ENCODE measurements at places on chromosomes 2 and 18.
A peak's percentile ranks its signal among the peaks of the same experiment; 100 is the strongest.

GRCh38 chr18:70931942-70932814, 643.3 kb downstream of the SOCS6 start:
- DNase-seq = no peak

DNA sequence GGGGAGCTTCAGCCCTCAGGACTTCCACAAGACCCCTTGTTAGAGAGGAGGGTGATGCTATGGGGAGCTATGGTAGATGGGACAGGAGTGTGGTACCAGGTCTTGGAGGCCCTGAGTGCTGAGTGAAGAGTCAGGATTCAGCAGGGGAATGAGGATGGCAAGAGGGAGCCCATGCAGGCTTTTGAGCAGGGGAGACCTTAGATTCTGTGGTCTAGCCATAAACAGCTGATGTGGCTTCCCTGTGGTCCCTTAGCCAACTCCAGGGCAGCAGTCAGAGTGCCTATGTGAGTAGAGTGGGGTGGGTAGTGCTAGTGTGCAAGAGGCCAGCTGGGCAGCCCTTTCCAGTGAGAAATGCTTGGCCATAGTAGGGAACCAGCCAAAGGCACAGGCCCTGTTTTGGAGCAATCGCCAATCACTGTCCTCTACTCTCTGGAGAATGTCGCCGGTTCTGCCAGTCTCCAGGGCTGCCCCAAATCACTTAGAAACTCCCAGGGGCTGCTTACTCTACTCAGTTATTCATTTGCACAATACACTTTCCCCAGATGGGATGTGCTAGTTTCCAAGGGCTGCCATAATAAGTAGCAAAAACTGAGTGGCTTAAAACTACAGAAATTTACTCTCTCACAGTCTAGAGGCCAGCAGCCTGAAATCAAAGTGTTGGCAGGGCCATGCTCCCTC, 310.5 kb downstream of the SMAD2 start:
- DNase-seq = no peak

DNA sequence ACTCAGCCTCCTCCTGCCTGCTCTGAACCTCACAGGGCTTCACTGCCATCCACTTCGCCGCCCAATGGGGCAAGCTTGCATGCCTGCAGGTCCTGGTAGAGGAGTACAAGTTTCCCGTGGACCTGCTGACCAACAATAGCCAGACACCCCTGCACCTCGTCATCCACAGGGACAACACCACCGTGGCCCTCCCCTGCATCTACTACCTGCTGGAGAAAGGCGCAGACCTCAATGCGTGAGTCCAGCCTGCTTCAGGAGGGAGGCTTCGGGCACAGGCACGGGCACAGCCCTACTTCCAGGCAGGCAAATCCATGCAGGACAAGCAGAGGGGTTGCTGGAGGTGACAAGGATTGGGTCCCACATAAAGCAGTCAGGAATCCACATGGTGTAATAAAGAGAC, 1.2 kb downstream of the ANKRD53 start:
- DNase-seq = peak; percentile 47

GRCh38 chr2:224670203-224670602, 46.0 kb downstream of the CCDC195 start:
- no peak for DNase-seq

GRCh38 chr2:29560566-29560965, 360.8 kb downstream of the ALK start:
- no peak for DNase-seq

- DNase-seq = no peak
Observed at GRCh38 chr2:179861027-179861415, 391 bp downstream of the ZNF385B start.

- no peak for DNase-seq
Observed at GRCh38 chr18:76445275-76445674, 49.8 kb downstream of the ZNF516 start.

DNA sequence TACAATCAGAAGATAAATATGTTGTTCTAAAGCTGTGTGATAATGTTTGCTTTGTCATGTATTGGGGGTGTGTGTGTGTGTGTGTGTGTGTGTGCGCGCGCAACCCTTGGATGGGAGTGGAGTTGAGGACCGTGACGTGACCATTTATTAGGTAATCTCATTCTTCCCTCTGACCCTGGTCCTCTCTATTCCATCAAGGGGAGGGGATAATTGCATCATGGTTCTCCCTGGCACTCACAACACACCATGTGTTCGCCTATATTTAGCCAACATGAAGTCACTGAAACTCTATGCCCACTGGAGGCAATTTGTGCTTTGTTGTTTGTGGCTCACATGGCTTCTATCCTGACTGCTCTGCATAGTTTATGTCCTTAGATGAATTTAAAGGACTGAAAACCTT, 79.8 kb upstream of the LRPPRC start:
- DNase-seq = no peak

- no peak for DNase-seq
Observed at GRCh38 chr2:160267022-160267421, 67.0 kb upstream of the ITGB6 start.

DNA sequence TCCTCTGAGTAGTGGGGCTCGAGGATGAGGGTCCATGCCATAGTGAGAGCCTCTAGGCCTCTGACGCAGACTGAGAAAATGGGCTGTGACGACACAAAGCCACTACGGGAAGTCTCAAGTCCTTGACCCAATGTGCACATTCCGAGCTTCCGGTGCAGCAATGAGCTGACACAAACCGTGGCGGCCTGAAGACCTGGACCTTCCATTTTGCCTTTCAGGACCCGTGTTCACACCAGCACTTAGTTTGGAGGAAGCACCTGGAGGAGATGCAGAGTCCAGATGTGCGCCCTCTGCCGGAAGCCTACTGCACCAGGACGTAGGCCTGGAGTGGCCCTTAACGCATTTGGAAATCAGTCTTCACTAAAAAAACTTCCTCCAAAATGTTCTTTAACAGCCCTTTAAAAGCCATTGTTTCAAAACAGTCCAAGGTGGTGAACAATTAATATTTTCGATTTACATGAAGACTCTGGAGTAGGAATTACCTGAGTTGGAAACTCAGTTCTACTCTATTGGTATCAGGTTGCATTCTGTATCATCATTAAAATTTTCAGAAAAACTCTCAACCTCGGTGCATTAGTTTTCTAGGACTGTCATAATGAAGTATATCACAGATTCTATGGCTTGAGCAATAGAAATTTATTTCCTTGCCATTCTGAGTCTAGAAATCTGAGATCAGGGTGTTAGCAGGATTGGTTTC, 33.9 kb downstream of the BMP10 start:
- no peak for DNase-seq

DNA sequence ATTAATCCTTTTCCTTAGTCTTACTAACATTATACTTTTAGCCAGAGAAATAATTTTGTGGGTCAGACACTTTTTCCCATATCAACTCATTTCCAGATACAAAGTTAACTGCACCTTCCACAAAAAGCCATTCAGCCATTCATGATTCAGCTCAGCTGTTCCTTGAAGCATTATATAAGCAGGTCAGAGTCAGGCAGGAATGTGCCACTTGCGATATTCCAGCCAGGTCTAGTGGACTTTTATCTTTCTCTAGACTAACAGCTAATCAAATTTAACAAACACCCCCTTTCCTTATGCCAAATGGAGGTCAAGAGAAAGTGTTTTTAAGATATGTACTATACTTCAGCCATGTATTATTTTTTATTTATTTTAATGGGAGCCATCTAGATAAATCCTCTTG, 75.6 kb upstream of the EPB41L3 start:
- no peak for DNase-seq

GRCh38 chr2:139083121-139083520, 302.9 kb upstream of the NXPH2 start:
- no peak for DNase-seq

GRCh38 chr2:162013514-162014475, 60.2 kb downstream of the DPP4 start:
- no peak for DNase-seq

DNA sequence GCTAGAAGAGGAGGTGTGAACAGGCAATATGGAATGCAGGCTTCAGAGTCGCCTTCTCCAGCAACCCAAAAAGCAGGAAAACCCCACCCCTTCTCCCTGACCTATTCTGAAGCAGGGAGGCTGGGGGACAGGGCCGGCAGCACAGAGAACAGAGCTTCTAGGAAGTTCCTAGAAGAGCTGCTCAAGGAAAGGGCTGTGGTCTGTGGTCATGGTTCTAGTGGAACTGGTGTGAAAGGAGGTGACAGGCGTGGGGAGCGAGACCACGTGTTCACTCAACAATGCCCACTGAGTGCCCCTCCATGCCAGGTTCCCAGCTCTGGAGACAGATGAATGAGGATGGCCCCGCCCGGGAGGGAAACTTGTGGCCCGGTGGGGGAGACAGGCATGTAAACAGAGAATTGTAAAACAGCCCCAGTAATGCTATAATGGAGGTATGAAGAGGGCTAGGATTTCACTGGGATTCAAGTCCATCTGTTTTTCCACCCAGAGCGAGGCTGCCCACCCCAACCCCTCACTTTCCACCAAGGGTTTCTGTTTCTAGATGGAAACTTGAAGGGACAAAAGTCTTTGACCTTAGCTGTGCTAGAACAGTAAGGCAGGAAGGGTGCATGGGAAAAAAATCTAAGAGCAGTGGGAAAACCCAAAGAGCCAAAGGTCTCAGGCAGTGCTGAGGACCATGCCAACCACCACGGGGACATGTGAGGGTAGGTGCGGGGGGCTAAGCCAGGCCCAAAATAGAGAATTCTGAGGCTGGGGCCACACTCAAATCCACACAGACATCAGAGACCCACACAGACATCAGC, 71.8 kb downstream of the TNS1 start:
- DNase-seq = no peak

DNA sequence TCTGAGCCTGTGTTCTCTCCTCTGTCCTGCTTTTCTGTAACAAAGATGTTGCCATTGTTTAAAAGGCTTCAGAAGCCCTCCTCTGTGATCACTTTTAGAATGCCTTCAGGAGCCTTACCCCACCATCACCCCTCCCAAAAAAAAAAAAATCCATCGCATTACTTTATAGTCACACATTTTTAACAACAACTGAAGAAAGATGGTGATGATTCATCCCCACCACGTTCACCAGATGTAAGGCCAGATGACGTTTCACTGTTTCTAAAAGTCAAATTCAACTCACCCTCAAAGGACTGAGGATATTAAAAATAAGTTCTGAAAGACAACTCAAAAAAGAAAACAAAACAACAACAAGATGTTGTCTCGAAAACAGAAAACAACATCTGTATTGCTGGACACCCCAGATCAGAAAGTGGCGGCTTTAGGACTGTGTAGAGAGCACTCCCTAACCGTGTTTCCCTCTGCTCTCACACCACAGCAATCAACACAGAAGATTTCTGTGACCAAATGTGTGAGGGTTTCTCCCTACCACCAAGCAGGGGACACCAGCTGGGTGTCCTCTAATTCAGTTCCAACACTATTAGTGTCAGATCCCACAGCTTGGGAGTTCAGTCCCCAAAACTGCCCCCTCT, 61.9 kb upstream of the CREB1 start:
- no peak for DNase-seq

- DNase-seq = no peak
Observed at GRCh38 chr2:191740016-191740419, 62.1 kb downstream of the NABP1 start.

DNA sequence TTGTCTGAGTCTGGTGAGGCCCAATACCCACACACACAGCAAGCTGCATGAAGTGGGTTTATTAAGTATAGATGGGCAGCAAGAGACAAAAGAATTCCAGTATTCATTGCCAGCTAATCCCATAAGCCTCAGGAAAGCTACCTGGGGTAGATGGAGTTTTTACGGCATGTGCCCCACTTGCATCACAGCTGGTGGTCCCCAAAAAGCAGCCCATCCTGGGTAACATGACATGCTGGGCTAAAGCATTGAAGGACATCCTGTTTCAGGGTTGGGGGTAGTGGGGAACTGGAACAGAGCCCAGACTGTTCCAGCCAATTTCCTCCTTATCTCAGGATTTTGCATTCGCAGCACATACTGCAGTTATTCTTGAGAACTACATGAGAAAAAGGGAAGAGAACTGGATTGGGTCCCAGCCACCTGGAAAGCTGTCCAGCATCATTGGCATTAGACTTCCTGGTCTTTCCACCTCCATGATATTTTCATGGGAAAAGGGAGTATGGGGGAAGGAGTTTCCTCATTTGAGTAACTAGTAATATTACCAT, 240.1 kb upstream of the MMADHC start:
- no peak for DNase-seq

DNA sequence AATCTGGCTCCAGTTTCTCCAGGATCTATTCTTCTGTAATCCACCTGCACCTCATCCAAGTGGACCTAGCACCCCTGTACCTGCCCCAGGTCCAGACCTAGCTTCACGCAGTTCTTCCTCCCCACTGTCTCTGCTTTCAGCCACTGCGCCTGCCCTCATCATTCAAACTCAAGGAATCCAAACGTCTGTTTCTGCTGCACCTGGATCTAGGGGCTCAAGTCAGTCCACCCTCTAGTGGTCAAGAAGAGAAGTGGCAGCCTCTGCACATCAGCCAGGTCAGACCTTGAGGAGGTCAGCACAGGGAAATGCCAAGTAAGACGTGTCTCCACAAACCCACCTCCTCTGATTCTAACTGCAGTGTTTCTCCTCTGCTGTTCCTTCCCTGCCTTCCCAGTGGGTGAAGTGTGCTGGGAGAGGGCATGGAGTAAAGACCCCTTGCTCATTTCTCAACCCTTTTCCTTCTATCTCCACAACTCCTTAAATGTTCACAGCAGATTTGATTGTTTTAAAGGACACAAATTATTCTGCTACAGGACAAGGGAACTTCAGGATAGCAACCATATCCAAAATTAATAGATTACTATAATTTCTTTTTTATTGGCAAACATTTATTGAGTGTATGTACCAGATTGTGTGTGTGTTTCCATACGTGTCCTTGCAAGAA, 8.6 kb upstream of the RNF152 start:
- no peak for DNase-seq

GRCh38 chr2:214481204-214481603, 70.3 kb downstream of the VWC2L start:
- no peak for DNase-seq

DNA sequence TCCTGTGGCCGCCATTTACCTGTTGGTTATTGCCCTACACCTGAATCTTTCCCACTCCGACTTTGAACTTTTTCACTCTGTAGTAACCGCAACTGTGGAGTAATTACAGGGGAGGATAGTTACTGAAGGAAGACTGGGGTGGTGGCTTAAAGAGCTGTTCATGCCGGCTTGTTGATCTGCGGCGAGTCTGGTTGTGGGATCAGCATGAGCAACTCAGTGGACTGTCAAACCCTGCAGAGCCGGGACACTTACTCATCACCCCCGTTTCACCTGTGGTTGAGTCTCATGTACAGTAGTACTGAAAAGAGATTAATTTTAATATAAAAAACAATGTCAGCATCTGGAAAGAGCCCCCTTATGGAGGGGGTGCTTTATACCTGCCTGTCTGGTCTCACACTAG, 2.1 kb downstream of the ASB1 start:
- no peak for DNase-seq

GRCh38 chr18:79575891-79576685, 103.5 kb upstream of the CTDP1 start:
- peak; percentile 79 for DNase-seq

DNA sequence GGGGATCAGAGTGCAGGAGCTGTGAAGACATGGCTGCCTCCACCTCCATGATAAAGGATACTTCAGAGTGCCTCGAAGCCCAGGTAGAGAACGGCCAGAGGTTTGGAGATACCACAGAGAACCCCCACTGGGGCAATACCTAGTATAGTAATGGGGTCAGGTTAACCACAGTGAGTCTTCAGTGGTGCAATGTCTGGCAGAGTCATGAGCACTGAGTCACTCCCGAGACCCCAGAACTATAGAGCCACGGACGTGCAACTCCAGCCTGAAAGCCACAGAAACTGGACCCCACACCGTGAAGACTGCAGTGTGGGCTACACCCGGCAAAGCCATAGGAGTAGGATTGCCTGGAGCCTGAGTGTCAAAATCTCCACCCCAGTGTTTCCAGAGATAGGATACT, 746.6 kb downstream of the CBLN2 start:
- no peak for DNase-seq
